Stimulated activated naive CD4-positive, alpha-beta T cell treated with Interleukin-2 at 50 U/mL for 16 hours (primary cell): ENCODE measurements at places on chromosomes 1 and 21.

DNA sequence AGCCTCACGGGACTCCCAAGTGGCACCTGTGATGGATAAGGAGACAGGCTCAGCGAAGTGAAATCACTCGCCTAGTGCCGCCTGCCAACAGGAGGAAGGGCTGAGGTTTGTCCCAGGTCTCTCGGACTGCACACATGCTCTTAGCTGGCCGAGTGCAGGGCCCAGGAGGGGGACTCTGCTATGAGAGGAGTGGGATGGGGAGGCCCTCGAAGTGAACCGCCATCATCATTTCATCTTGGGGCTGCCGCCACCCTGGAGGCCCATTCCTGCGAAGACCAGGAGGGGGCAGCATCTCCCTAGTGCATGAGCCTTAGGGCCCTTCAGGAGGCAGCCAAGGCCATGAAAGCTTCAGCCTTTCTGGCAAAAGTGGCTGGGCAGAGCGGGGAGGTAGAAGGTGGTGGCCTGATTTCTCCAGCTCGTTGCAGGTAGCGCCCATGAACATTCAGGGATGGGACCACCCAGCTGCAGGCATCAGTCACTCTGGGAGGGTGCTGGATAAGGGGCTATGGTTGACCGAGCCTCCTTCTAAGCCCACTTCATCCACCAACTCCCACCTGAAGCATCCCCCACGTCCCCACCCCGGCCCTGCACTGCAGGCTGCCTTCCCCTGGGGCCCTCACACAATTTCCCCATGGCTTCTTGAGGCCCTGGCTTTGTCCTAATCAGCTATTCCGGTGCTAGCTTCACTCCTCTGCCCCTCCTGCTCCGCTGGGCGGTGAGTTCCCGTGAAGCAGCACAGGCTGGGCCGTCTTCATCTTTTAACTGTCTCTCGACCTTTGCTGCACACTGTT, 17.2 kb upstream of the RASSF5 start:
- DNase-seq, result peak; percentile 70

DNA sequence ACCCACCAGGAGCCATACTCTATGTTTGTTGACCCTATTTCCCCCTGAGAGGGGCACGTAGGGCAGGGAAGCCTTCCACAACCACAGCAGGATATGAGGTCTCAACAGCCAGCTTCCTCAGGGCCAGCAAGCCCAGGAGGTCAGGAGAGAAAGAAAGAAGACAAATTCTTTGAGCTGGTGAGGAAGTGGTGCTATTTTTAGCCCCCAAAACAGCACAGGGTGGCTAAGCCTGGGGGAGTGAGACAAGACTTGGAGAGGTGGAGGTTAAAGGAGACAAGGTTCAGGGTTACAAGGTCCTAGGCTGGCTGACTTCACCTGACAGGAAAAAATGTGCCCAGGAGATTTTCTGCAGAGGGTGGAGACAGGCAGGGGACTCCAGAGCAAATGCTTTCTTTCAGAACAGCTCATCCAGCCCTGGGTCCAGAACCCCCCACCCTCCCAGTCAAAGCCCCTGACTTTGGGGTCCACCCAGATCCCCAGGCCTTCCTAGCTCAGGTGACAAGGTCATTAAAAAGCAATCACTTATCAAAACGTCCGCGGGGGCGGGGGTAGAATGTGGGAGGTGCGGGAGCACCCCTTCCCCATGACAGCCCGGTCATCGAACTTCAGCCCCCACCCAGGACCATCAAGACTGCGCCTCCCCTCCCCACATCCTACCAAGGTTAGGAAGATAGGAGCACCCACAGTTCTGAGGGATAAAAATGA, 1.3 kb downstream of the SV2A start:
- DNase-seq, result no peak

- no peak for DNase-seq
Measured at GRCh38 chr1:214186103-214186824, 94.7 kb upstream of the SMYD2 start.

- DNase-seq, result no peak
Measured at GRCh38 chr1:205481218-205481617, 23.3 kb upstream of the CDK18 start.

GRCh38 chr1:58818976-58819375, 35.1 kb upstream of the JUN start:
- no peak for DNase-seq
